ENCODE measurements at places on chromosomes 2 and 18.

DNA sequence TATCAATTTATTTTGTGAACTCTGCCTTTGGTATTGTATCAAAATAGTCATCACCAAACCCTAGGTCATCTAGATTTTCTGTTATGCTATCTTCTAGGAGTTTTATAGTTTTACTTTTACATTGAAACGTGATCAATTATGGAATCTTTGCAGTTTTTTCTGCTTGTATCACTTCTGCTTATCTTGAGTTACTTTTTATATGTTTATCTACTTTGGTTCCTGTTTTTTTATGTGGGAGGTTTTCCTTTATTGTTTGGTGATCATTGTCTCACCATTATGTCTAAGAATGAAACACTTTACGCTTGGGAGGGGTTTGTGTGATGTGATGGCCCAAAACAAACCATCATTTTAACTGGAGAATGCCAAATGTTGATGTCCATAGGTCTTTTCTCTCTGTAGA lies 261.2 kb downstream of the SPAG16 start:
- no peak for DNase-seq

DNA sequence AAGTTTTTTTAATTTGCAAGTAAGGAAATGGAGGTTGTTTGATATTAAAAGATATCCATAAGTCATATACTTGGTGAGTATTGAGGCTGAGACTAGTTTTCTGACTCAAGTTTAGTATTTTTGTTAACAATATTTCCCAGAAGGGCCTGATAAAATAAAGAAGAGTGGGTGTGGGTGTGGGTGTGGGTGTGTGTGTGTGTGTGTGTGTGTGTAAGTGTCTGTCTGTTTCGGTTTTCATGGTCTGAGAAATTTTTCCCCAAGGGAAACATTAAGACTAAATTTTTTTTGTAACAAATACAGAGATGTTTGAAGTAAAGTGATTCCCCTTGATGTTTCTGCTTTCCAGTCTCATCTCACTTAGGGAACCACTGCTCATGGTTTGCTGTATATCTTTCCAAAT lies 36.5 kb downstream of the PPM1B start:
- no peak for DNase-seq

DNA sequence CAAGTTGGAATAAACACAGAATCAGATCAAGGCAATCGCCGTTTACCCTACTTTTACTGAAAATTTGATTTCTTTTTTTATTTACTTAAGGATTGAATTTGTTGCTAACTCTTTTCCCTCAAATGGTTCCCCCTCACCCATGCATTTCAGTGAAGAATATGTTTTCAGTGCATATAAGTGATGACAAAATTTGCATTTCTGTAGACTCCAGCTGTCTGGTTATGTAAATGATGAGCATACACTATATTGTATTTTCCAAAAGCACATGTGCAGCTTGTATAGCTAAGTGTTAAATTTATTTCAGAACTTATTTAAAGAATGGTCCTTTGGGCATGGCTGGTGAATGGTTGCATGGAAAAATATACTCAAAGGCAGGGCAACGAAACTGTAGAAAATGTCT lies 437.7 kb downstream of the PTPRM start:
- DNase-seq = no peak

- DNase-seq = peak; percentile 11
These were observed 56.6 kb downstream of the SP100 start for GRCh38 chr2:230472621-230473018.

- DNase-seq = no peak
These were observed 29.7 kb upstream of the APCDD1 start for GRCh38 chr18:10424585-10425307.

DNA sequence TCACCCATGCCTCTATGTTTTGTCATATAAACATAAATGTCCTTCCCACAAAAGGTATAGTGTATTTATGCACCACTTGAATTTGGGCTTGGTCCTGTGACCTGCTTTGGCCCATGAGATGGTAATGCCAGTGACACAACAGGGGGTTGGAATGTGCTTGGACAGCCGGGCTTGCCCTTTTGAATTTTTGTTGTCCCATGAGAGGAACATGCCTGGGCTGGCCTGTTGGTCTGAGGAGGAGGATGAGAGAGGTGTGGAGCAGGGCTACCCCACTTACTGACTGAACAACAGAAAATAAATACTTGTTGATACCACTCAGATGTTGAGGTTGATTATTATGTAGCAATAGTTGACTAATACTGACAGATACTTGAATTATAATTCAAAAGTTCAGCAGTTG lies 63.2 kb upstream of the TCF4 start:
- DNase-seq = no peak

- DNase-seq = no peak
These were observed 231.5 kb downstream of the LOXHD1 start for GRCh38 chr18:46425511-46425910.

DNA sequence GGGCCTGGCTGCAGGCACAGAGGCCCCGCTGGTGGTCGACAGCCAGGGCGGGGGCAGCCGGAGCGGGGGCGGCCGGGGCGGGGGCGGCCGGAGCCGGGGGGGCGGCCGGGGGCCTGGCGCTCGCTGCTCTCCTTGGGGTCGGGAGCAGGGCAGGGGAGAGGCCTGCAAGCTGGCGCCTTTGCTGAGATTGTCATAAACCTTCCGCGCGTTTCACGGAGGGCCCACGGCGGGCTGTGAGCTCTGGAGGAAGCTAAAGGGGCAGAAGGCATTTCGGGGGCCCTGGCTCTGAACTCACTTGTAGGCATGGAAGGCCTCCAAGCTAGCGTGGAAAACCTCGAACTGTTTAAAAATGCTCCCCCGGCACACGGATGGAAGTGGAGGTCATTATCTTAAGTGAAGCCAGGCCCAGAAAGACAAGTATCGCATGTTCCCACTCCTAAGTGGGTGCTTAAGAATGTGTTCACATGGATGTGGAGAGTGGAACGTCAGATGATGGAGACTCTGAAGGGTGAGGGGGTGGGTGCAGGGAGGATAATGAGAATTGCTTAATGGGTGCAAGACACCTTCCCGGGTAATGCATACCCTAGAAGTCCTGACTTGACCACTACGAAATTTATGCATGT lies 629 bp downstream of the PRELID3A start:
- peak; percentile 18 for DNase-seq

DNA sequence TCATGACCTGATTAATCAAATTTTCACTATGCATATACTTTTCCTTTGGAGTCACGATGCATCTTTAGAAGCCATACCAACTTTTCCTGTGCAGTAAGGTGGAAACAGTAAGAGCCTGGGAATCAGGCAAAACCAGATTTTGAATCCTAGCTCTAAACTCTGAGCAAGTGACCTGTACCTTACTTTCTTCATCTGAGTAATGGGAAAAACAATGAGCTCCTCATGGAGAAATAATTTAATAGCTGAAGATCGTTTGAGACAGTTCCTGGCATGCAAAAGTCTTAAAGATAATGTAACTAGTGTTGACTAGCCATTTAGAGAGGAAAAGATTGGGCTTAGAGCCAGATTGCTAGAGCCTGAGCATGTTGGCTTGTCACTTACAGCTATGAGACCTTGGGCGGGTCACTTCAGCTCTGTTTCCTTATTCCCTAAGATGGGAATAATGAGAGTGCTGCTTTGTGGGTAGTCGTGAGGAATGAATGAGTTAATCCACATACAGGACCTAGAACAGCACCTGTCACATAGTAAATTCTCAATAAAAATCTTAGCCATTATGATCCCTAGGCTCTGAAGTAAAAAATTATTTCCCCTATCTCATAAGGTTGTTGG lies 17.7 kb upstream of the CCNYL1 start:
- no peak for DNase-seq

DNA sequence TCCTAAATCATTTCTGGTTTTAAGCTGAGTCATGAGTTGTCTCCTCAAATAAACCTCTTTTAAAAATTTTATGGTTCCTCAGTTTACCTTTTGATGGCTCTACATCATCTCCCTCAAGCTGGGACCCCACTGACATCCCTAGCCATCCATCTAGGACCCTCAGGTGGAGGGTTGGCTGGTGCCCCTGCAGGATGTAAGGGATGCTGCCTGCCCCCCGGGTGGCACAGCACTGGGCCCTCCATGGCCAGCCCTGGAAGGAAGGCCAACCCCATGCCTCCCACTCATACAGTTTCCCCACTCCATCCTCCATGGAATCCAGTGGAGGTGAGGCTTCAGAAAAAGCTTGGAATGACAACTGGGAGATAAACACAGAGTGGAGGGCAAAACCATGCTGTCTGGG lies 17.2 kb upstream of the GPC1 start:
- no peak for DNase-seq

DNA sequence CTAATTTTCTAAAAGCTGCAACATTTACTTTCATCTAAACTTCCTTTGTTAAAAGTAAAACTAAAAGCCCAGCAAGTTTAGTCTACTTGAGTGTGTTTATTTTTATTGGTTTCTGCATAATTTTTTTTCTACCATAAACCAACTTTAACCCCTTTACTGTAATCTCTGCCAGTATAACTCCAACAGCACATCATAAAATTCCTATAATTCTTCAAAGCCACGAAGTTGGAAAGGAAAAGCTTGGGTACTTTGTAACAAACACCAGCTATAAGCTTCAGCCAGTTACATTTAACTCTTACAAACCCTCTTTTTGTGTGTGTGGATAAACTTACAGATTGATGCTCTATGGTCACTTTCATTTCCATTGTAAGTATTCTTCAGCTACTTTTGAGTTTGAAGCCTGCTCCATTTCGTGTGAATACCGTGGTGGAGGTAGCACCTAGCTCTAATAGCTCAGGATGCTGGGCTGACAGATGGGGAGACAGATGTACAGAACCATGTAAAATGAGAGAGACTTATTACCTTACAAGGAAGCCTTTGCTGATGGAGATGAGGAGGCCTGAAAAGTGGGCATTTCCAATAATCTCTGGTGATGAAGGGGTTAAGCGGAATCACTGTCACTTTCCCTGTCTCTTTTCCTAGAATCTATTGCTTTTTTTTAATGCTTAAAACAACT lies 42.5 kb downstream of the ZEB2 start:
- DNase-seq = no peak

- DNase-seq = no peak
These were observed 8.8 kb downstream of the NABP1 start for GRCh38 chr2:191686729-191687128.

GRCh38 chr2:160664603-160665140 lies 171.1 kb upstream of the RBMS1 start:
- no peak for DNase-seq

DNA sequence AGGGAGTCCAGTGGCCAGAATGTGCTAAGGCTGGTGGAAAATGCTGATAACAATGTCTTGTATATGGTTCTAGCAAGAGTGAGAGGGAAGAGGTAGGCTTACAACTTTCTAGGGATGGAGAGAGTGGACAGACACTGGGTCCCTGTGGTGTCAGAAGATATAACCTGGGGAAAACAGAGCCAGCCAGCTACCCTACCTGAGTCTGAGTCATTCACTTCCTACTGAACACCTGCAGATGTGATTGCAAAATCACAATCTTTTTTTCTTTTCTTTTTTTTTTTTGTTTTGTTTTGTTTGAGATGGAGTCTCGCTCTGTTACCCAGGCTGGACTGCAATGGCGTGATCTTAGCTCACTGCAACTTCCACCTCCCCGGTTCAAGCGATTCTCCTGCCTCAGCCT lies 7.3 kb downstream of the TET3 start:
- no peak for DNase-seq

- DNase-seq = peak; percentile 15
These were observed 62.6 kb downstream of the C18orf63 start for GRCh38 chr18:74378179-74378682.

GRCh38 chr2:202140522-202141252 lies 67.6 kb downstream of the KIAA2012 start:
- DNase-seq = no peak

DNA sequence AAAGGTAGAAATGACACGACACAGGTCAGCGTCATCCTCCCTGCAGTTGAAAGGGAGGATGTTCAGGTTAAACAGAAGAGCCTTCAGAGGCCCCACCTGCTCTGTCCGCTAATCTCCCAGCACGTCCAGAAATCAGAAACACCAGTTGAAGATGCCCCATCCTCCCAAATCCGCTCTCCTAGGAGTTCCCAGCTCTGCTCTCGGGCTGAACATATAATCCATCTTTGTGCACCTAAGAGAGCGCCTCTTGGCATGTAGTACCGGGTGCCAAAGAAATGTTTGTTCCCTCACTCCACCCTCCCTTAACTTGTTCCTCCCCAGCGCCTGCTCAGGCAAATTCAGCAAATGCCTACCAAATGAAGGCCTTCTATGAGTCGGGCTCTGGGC lies 145.2 kb upstream of the SMAD2 start:
- DNase-seq = no peak

DNA sequence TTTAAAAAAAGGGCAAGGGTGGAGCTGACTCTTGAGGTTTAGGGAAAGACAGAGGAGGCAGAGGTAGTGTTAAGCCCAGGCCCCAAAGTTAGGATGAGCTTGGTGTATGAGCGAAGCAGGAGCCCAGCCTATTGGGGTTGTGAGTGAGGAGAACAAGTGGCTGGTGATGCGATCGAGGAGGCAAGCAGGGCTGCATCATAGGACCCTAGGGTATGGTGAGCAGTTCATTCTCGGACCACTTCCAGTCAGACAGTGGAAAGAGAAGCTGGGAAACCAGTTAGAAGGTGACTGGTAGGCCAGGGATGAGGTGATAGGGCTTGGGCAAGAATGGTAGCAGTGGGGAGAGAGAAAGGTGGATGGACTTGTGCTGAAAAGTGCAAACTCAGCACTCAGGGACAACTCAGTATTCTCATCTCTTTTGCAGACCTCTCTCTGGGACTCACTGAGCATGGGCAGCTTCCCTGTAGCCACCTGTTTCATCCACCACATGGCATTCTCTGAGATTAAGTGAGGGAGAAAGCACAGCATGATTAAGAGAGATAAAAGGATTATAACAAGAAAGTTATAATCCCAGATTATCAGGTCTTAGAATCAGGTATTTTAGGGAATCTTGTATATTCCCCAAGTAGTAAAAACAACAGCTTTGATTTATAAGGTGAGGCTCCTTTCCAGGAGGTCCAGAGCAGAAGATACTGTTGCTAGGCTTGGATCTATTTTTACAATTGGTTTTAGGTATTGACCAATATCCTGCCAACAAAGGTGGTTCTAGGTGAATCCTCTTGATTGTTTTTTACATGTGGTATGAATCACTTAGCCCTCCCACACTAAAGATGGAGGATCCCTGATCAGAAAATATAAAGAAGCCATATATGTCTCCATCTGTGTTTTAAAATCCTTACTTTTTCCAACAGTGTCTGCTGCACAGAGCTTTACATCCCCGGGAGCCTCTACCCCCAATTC lies 38.3 kb downstream of the XRCC5 start:
- DNase-seq = no peak

GRCh38 chr2:32229635-32230034 lies 35.1 kb downstream of the NLRC4 start:
- no peak for DNase-seq

DNA sequence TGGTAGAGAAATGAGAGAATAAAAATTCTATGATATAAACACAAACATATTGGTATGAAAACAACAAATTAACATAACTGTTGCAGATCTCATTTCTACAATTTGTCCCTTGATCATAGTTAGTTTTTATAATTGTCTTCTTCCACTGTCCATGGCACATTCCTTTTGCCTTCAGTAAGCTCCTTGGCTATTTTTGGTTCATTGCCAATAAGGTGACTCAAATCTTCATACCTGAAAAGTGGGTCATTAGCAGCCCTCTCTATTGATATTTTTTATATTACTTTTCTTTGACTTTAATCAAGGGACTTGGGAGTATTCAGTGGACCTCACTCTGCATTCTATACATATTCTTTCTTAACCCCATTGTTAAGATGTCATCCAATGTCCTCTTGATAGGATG lies 552.9 kb downstream of the TDRD15 start:
- no peak for DNase-seq
